Cardiac atrium fibroblast (primary cell): ENCODE measurements at places on chromosomes 7 and 10. TPM values are rescaled to one million over a fixed set of nuclear protein-coding genes. Genes with fewer than 3 reads are reported as not detected.

The SLC16A12 gene
- total RNA-seq, result 3.6 and 5.8 TPM in 2 replicates

The GIMAP8 gene
- total RNA-seq, result under 0.01 and 0.81 TPM in 2 replicates

The CALHM1 gene
- not detected in 2 replicates for total RNA-seq

The LRRC18 gene
- total RNA-seq, result not detected in 2 replicates

The FAM25A gene
- total RNA-seq, result not detected in 2 replicates

The RBP3 gene
- not detected in 2 replicates for total RNA-seq

The HOXA9 gene
- total RNA-seq, result not detected in 2 replicates

The UBE3C gene
- total RNA-seq, result 68.6 and 72.9 TPM in 2 replicates

The GPR26 gene
- total RNA-seq, result not detected in 2 replicates

The VKORC1L1 gene
- total RNA-seq, result 11.6 and 16.5 TPM in 2 replicates
